ENCODE measurements at places on chromosomes 5 and 9.

DNA sequence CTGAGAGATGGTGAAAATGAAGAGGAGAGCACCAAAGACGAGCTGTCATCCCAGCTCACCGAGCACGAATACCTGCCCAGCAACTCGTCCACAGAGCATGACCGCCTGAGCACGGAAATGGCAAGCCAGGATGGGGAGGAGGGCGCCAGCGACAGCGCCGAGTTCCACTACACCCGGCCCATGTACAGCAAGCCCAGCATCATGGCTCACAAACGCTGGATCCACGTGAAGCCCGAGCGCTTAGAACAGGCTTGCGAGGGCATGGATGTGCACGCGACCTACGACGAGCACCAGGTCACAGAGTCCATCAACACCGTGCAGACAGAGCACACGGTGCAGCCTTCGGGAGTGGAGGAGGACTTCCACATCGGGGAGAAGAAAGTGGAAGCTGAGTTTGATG lies 27.4 kb upstream of the ZBTB34 start:
- DNase-seq = no peak

DNA sequence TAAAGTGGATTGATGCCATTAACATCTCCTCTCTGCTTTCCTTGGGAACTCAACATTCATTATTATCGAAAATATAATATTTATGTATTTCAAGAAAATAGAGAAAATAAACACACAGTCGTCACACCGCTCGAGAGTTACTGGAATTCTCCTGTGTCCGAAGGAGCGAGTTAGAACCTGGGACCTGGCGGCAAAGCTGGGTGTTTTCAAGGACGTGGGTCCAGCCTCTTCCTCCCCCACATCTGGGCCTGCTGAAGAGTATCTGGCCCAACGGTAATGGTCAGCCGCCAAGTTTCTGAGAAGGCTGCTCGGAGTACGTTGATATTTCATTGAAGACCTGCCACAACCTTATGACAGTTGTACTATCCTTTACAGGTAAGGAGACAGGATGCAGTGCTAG lies 47.9 kb downstream of the IRX2 start:
- DNase-seq = no peak

GRCh38 chr5:102617191-102618187 lies 118.7 kb upstream of the SLCO6A1 start:
- no peak for DNase-seq

- DNase-seq = peak; percentile 5
Measured at GRCh38 chr9:80841888-80842287, 847.5 kb downstream of the TLE1 start.

- peak; percentile 3 for DNase-seq
Measured at GRCh38 chr9:18061856-18062255, 412.1 kb upstream of the ADAMTSL1 start.

DNA sequence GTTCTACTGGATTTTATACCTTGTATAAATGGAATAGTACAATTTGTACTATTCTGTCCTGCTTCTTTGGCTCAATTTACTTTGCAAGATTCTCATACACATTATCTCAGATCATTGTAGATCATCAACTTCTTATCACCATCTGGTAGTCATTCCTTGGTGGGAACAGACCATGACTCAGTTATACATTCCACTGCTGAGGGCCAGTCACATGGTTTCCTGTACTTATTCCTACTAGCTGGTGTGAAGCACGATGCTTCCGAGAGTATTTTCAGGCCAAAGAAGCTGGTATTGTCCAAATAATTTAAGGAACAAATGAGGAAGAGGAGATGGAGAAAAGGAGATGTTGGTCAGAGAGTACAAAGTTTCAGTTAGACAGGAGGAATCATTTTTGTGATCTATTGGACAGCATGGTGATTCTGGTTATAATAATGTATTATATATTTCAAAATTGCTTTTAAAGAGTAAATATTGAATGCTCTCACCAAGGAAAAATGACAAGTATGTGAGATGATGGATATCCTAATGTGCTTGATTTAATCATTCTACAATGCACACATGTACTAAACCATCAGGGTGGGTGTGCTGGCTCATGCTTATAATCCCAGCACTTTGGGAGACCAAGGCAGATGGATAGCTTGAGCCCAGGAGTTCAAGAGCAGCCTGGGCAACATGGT lies 124.1 kb downstream of the SYK start:
- DNase-seq = no peak

GRCh38 chr9:19787672-19788071 lies 1.2 kb downstream of the SLC24A2 start:
- DNase-seq = no peak

DNA sequence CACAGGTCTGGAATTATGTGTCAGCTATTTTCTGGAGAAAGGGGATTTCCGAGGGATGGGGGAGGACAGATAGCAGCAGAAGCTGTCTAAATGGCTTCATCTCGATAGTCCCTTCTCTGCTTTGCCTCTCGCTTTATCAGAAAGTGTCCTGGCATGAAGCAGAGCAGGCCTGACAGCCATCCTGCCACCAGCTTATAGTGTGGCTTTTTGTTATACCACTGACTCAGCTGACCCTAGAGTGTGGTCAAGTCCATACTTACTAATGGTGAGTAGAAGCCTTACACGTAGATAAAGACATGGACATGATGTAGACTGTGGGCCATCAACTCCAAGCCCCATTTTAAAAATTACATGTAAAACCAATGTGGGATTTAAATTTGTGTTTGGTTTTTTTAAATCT lies 50.0 kb downstream of the RCL1 start:
- no peak for DNase-seq

- no peak for DNase-seq
Measured at GRCh38 chr5:34604119-34604675, 51.9 kb upstream of the RAI14 start.

DNA sequence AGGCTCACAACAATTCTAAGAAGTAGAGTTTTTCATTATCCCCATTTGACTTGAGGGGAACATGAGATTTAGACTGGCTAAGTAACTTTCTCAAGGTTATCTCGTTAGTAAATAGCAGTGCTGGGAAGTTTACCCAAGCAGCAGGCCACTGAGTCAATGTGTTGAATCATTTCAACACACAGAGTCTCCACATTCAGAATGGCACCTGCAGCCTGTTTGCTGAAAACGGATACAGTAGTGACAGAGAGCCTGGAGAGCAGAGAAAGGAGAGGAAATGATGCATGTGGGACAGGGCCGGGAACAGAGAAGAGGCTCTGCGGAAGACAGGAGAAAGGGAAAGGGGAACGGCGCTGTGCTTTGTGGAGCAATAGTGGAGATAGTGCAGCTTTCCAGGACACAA lies 33.5 kb upstream of the ZSWIM6 start:
- no peak for DNase-seq

DNA sequence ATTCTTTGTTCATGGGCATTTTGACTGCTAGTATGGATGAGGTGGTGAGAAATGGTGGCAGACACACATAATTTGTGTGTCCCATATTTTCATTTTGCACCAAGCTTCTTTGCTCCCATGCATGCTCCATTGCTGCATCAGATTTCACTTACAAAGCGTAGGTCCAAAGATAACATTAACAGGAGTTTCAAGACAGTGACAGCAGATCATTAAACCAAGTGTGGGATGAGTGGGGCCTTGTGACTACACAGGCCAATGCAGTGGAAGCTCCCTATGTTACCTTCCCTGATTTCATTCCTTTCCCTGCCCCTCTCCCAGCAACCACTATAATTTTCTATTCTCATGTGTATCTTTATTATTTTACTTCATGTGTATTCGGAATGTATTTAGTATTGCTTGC lies 142.0 kb downstream of the AOPEP start:
- no peak for DNase-seq

Measured in suppressor macrophage treated with lipopolysaccharide for 4 hours (primary cell).